ENCODE measurements at places on chromosomes 4 and X.

- no peak for DNase-seq
Measured at GRCh38 chrX:8341814-8342590, 122.6 kb upstream of the VCX3B start.

DNA sequence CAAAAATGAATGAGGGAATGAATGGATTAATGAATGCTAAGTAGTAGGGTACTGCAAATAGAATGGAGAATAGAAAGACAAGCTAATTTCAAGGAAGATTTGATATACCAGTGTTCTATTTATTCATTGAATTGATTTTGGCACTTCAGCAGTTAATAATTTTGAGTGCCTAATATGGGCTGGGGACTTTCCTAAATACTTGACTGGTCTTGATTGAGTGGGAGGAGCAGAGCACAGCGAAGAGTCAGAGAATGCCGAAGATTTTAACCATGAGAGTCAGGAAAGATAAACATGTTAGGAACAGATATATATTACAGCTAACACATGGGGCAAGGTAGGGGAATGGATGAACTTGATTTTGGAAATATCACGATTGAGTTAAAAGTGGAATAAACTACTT lies 10.6 kb downstream of the IL15 start:
- DNase-seq: no peak

DNA sequence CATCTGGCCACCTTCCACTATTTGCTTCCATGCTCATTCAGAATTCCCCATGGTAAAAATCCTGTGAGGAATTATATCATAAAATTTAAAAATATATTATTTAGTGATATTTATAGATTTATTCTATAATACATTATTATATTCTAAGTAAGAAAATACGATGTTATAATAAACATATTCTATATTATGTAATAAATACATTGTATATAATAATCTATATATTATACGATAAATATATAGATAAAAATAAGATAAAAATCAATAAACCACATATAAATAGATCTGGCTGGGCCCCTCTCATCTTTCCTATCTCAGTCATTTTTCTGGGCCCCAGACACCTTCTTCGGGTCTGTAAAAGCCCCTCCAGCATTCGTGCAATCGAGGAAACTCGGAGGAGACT lies 68.5 kb downstream of the DCTD start:
- no peak for DNase-seq

DNA sequence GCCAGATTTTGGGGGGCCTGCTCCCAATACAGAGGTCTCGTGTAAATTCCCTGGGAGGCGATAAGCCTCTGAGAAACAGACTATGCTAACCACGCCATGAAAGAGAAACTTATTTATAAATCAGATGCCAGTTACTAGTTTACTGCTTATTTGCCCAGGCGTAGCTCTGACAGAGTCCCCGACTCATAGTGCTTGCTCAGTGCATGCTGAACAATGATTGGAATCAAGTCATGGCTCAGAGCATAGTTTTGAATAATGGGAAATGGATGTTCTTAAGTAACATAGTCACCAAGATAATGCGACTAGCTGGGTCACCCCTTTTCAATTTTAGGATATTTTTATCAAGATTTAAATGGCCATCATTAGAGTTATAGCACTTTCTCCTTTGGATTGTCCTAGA lies 39.9 kb downstream of the HTT start:
- no peak for DNase-seq

GRCh38 chrX:136450050-136450830 lies 37.5 kb upstream of the BRS3 start:
- no peak for DNase-seq

DNA sequence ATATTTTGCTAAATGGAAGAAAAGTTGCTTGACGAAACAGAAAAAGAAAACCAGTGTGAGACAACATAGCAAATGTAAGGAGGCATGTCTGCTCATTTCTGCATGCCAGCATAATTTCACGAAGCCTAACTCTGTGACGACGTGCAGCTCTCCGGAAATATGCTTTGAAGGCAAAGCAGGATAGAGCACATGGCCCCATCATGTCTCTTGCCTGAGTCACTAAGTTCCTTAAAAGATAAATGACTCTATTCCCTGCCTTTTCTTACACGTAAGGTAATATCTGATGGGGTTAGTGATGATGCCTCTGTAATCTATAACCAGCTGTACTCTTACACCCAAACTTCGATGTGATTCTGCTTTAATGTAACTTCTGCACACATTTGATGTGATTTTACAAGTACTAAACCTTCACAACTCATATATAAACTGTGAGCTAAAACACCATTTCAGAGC lies 64.5 kb downstream of the ANXA3 start:
- DNase-seq: no peak

GRCh38 chr4:127149086-127149485 lies 483.7 kb upstream of the INTU start:
- no peak for DNase-seq

GRCh38 chrX:826448-826847 lies 195.9 kb downstream of the SHOX start:
- no peak for DNase-seq

GRCh38 chr4:172865531-172866127 lies 303.0 kb upstream of the GALNT7 start:
- DNase-seq: no peak

DNA sequence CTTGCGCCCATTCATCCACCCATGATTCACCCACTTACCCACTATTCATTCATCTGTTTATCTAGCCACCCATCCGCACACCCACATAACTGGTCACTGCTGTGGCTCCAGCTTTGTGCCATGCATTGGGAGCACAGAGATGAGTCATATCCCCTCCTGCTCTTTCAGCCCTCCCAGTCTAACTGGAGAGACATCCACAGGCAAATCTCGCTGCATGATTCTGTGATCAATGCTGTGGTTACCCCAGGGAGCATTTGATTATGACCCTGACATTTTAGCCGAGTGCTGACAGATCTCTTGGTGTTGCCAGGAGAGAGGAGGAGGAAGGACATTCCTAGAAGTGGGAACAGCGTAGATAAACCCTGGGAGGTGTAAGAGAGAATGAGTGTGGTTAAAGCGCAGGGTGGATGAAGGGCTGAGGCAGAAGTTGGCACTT lies 10.4 kb upstream of the PORCN start:
- DNase-seq: no peak

- no peak for DNase-seq
Measured at GRCh38 chr4:9999956-10000561, 21.2 kb downstream of the SLC2A9 start.

DNA sequence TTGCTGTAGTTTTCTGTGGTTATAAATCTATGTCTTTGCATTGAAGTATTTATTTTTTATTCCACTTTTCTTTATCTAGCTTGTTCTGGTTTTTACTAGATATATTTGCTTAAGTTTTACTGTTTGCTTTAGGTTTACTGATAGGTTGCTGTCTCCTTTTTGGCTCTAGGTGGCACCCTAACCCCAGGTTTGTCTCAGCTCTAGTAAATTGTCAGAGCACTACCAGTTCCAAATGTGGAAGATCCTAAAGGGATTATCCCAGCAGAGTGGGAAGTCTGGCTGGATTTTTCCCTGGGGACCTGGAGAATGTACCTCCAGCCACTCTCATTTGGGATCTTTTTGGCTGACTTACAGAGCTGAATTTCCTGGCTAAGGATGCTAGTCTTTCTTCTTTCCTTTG lies 106.1 kb downstream of the PBDC1 start:
- DNase-seq: peak; percentile 4

- no peak for DNase-seq
Measured at GRCh38 chr4:10173754-10174749, 57.5 kb upstream of the WDR1 start.

- no peak for DNase-seq
Measured at GRCh38 chr4:110970642-110971041, 347.8 kb upstream of the PITX2 start.

GRCh38 chrX:21958916-21959315 lies 18.4 kb downstream of the SMS start:
- DNase-seq: no peak

GRCh38 chr4:94412658-94413038 lies 39.1 kb upstream of the PDLIM5 start:
- DNase-seq: no peak

DNA sequence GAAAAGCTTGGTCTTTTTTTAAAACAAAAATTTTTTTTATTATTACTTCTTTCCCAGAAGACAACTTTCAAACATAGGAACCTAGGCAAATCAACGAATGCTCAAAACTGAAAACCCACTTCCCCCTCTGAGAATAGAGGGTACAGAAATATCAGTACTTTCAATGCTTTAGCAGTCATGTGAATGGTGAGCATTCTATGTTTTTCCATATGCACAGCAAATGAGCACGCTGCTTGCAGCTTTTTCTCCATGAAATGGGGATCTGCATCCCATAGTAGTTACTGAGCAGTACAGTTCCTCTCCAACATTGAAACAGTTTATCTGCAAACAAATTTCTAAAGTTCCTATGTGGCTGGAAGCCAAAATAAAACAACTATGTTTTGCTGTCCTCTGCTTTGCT lies 108.4 kb upstream of the BMP2K start:
- DNase-seq: no peak

- DNase-seq: no peak
Measured at GRCh38 chrX:80876877-80877276, 67.2 kb upstream of the BRWD3 start.

DNA sequence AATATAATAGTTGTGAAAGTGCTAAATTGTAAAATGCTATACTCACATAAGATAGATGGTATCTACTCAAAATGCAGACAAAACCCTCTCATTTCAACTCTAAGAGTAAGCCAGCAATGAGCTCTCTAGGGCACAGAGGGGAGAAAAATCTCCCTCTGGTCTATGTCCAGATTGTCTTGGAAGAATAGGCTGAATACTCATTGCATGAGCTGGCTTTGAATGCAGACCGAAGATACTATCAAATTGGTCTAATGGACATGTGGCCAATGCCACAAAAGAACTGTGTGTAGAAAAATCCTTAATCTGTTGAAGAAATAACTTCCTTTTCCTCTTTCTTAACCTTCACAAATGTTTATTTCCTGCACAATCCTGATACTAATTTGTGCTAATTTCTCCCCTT lies 3.5 kb downstream of the ZXDA start:
- DNase-seq: no peak

DNA sequence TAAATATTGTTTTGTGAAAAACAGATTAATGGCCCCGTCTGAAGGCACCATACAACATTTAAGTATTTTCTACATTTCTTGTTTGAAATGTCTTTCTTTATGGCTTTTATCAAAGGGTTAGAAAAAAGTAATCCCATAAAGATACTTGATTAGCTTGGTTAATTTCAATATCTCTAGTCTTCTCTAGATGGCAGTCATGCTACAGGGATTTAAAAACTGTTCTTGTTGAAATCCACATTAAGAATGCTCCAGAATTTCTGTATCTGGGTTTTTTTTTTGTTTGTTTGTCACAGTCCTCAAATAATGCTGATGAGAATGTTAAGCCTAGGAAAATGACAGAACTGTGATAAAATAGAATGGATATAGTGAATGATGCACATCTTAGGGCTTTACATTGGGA lies 109.0 kb upstream of the AADAT start:
- DNase-seq: no peak

Data from activated CD8-positive, alpha-beta memory T cell treated with anti-CD3 and anti-CD28 coated beads for 4 hours (primary cell).